Hippocampal formation (tissue), 2 donors: ENCODE measurements at places on chromosomes 1 and 21.

DNA sequence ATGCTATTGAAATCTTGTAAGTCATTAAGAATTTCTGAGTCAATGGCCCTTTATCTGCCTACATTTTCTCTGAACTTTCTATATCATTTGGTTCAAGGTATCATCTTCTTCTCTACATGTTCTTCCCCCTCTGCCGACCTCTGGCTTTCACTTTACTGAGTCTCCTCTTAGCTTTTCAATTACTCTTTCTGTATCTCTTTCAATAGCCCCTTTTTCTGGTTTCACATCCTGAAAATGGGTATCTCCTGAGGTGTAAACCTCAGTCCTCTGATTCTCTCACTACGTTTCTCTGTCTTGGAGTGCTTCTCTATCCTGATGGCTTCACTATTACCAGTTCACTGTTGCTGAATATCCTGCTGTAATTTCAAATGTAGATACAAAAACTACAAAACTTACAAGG lies 98.9 kb downstream of the LYST start:
- DNase-seq: no peak

DNA sequence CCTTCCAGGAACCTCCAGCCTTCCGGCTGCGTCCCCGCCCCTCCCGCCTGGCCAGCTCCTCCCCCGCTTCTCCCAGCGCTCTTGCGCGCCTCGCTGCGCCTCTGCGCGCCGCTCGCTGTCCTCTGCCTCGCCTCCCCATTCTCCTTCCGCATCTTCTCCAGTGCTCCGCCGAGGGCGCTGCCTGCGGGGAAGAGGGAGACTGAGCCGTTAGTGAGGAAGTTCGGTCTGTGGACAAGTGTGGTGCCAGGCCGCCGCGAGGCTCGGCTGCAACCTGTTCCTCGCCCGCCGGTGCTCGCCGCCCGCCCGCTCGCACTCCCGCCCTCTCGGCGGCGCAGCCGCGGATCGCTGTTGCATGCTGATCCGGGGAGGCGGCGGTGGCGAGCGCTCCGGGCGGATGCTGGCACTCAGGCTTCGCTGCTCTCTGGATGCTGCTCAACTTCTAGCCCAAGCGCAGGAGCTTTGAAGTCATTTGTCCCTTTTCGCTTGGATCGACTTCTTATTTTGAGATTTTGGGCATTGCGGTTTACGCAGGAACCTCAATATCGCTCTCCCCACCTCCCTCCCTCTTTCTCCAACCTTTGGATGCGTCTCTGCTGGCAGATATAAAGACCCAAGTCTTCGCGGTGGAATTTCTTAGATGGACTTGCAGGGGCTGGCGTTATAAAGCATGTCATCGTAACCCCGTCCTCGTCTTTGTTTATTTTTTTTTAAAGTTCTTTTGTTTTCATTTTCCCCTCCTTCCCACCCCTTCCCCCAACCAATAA lies 614 bp upstream of the CACNA1E start:
- no peak for DNase-seq

GRCh38 chr1:117930173-117930447 lies 571 bp downstream of the WDR3 start:
- no peak for DNase-seq

DNA sequence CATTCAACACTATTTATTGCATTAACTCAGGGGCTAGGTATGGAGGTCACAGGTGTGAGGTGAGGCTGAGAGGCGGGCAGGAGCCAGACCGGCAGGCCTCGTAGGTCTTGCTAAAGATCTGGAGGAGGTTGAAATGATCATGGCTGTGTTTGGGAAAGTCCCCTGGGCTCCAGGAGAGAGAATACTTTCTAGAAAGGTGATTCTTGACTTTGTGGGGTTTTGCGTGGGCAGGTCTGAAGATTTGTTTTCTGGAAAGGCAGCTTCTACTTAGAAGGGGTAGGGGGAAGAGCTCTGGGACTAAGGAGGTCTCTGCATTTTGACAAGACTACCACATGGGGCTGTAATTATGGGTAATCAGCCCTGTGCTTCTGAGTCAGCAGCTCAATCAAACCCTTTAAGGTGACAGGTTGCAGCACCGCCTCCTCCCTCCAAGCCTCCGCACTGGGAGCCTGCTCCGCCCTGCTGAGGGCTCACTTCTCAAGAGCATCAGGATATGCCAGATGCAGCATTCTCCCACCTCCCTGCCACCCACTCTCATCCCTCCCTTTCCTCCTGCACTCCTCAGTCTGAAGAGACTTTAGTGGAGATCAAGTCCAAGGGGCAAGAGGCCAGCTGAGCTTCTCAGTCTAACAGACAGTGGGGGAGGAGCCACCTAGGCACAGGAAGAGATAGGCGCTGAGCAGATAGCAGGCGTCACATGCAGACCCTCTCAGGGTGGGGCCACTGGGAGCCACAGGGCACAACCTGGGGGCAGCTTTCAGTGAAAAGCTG lies 30.5 kb downstream of the SLC30A1 start:
- DNase-seq: no peak

GRCh38 chr1:54284781-54285529 lies 85.0 kb downstream of the MRPL37 start:
- DNase-seq: no peak

DNA sequence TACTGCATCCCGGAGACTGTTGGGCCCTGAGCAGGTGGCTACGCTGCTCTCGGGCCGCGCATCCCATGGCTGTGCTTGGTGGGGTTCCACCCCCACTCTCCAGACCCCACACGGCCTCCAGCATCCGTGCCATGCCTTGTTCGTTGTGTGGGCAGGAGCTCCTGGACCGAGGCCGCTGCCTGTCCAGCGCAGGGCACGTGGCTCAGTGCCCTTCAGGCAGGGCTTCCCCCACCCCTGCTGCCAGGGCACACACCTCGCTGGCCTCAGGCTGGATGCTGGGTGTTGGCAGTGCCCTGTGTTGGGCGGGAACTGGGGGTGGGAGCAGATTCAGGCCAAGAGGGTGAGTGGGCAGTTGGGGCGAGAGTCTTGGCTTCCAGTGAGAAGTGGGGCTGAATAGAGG lies 9.9 kb downstream of the PRKCZ start:
- no peak for DNase-seq

DNA sequence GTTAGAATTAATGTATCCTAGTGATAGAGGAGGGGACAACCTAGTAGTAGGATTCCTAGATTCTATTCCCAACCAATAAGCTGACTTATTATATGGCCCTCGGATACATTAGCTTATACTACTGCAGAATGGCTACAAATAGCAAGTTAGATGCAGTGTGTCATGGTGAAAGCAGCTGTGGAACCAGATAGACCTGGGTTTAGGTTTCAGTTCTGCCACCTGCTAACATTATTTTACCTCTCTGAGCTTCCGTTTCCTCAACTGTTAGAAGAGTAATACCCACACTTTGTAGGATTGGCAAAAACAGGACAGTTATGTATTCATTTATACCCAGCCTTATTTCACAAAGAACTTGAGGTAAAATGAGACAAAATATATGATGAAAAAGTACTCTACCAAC lies 21.6 kb upstream of the MAGOH start:
- no peak for DNase-seq

DNA sequence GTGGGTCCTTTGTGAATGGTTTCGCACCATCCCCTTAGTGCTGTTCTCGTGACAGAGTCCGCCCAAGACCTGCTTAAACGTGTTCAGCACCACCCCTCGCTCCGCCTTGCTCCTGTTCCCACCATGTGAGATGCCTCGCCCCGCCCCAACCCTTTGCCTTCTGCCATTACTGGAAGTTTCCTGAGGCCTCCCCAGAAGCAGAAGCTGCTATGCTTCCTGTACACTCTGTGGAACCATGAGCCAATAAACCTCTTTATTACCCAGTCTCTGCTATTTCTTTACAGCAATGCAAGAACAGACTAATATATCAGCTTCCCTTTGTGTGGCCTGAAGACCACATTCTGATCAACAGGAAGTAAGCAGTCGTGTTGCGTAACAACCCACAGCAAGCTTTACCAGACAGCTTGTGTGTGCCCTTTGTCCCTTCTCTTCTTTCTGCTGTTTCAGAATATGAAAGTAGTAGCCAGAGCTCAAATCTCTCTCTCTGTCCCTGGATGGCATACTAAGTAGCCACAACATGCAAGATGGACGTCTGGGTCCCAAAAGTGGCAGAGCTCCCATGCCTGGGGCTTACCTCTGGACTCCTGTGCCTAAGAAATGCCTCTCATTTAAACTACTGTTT lies 14.1 kb downstream of the HENMT1 start:
- peak; percentile 10 for DNase-seq

DNA sequence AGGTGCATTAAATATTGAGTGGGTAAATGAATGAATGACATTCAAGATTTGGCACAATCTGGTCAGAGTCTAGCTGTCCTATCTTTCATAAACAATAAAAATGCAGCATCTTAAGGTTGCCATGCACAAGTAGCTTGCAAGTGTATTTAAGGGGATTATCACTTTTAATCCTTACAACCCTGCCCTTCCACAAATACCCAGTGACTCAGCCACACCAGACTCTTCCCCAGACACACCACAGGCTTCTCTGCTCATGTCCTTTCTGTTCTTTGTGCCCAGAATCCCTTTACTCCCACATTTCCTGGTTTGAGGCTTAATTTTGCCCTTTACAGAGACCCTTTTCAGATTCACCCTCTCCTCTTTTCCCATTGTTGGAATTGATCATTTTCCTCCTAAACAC lies 59.8 kb downstream of the KIRREL1 start:
- no peak for DNase-seq

GRCh38 chr1:45353685-45354084 lies 13.4 kb upstream of the MUTYH start:
- no peak for DNase-seq

DNA sequence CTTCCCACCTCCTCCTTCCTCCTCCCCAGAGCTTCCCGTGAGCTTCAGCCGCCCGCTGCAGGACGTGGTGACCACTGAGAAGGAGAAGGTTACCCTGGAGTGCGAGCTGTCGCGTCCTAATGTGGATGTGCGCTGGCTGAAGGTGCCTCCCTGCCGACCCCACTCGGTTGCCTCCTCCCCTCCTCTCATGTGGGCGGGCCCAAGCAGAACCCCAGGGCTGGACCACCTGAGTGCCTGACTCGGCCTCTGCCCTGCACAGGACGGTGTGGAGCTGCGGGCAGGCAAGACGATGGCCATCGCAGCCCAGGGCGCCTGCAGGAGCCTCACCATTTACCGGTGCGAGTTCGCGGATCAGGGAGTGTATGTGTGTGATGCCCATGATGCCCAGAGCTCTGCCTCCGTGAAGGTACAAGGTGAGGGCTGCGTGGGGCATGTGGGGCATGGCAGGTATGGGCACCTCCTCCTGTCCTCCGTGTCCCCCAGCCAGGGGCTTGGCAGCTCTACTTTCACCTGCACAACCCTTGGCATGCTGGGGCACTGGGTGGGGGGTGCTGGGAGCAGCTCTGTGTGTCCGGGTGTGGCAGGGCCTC lies 69.2 kb downstream of the OBSCN start:
- DNase-seq: no peak

- DNase-seq: peak; percentile 63
Measured at GRCh38 chr1:30877205-30877912, 31.2 kb downstream of the SDC3 start.

DNA sequence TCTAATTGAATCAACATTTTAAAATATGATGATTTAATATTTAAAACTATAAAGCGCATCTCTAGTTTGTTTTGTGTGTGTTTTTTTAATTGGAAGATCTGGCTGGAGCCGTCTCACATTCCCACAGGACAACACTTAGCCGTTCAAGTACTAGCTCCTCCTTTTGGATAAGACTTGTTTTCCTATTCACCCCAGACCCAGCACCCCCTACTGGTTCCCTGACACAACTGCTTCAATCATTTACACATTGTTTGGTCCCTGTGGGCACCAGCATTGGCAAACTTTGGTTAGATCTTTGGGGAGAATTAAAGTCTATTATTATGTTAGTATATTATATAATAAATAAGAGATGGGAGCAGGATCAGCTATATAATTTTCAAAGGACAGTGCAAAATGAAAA lies 34.5 kb downstream of the TYW3 start:
- no peak for DNase-seq

DNA sequence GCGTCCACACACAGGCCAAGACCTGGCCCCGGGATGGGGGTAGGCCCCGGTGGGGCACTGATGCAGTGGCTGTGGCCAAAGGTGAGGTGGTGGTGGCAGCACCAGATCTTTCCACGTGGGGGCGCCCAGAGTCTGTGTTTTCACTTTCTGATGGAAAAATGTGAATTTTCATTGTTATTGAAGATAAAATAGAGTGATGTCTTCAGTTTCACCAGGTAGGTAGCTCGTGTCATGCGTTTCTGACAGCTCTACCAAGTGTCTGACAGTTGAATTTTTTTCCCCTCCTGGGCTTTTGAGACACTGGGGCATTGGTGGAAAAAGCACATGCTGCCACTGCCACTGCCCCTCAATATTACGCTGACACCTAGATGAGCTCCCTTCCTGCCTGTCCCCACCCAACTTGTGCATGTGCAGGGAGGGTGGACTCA lies 40.0 kb upstream of the MAGOH start:
- peak; percentile 14 for DNase-seq

DNA sequence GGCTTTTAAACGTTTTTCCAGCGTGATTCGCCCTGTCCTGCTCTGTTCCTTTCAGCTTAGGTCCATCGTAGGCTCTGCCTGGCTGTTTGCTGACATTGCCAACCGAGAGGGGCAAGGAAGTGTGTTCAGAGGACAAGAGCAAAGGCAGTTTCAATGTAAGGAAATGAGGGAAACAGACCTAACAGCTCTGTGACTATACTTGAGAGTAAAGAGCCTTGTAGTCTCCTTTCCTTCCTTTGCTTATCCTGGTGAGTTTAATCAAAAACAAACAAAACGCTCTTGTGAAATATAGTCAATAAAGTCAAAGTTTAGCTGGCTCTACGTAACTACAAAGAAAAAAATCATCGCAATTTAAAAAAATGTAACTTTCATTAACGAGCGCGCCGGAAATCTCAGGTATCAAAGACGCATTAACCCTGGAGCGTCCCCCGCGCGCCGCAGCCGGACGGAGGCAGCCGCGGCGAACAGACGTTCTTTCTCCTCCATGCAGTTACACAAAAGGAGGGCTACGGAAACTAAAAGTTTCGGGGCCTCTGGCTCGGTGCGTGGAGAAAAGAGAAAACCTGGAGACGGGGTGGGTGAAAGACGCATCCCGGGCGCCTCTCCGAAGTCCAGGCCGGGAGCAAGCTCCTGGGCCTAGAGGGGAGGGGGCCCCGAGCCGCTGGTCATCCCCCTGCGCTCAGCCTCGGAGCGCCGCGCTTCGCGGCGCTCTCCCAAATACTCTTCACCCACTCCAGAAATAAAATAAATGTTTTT lies 617 bp upstream of the ADGRL2 start:
- no peak for DNase-seq

DNA sequence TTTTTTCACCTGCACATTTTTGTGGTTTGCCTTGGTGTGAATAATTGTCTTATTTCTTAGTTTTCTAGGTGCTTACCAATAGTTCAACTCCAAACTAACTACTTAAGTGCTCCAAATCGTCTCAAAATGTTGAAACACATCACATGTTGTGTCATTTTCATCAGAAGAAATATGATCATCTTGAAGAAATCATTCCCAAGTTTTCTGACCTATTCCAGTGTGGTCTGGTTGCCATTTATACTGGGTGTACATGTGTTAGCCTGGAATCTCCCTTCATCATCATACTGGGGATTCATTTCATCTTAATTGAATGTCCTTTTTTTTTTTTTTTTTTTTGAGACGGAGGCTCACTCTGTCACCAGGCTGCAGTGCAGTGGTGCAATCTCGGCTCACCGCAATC lies 67.0 kb downstream of the EIF2B3 start:
- DNase-seq: no peak

- DNase-seq: no peak
Measured at GRCh38 chr1:114359791-114360190, 151.2 kb downstream of the TRIM33 start.
